ENCODE measurements at places on chromosomes 5 and 9. TPM values are rescaled to one million over a fixed set of nuclear protein-coding genes. Genes with fewer than 3 reads are reported as not detected.

- DNase-seq, result no peak
These were observed 771.2 kb upstream of the DMAC1 start for GRCh38 chr9:8570776-8571175.

- DNase-seq, result no peak
These were observed 30.6 kb downstream of the GCNT4 start for GRCh38 chr5:75021800-75022199.

DNA sequence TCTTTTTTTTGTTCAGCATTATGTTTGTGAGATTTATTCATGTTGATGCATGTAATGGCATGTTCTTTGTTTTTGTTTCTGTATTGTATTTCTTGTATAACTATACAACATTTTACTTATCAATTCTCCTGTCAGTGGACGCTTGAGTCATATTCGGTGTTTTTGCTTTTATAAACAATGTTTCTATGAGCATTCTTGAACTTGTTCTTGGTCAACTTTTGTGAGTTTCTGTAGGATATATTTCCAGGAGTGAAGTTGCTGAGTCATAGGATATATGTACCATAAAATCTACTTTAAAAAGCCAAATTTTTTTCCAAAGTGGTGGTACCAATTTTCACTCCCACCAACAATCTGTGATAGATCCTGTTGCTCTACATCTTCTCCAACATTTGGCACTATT lies 104.8 kb downstream of the VCAN start:
- DNase-seq, result peak; percentile 52

DNA sequence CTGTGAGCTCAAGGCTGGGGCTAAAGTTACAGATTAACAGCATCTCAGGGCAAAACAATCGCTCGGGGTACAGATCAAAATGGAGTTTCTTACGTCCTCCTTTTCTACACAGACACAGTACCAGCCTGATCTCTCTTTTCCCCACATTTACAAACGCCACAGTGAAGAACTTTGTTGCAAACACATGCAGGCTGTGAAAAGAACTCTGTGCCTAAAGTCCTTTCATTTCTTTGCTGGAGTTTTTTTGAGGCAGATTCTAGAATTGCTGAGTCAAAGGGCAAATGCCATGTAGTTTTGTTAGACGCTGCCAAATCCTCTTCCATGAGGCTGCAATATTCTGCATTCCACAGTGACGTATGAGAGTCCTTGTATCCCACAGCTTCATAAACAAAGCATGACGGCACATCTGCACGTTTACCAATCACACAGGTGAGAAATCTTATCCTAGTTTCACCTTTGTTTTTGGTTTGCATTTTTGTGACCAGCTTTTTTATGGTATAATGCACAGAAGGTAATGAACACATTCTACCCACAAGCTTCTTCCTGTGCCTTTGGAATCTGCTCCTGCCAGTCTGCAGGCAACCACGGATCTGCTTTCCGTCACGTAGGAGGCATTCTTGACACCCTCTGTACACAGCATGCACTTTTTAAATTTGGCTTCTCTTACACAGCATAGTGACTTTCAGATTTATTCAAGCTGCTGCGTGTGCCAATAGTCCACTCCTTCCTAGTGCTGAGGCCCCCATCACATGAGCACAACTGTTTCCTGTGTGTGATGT lies 44.6 kb upstream of the LPCAT1 start:
- peak; percentile 90 for DNase-seq

DNA sequence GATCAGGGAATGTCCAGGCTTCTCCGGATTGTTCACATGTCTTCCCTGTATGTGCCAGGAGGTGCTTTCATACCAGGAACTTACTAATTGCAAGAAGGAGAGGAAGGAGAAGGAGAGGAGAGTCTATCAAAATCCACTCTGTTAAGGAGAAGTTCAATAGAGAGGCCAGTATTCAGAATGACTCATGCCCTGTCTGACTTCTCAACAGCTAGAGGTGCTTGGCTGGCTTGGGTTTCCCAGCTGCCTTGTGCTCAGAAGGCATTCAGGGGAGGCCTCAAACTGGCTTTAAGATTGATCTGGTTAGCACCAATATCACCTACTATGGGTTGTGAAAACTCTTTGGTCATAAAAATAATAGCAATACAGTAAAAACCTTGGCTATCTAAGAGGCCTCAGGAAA lies 167.9 kb upstream of the GLRA1 start:
- no peak for DNase-seq

DNA sequence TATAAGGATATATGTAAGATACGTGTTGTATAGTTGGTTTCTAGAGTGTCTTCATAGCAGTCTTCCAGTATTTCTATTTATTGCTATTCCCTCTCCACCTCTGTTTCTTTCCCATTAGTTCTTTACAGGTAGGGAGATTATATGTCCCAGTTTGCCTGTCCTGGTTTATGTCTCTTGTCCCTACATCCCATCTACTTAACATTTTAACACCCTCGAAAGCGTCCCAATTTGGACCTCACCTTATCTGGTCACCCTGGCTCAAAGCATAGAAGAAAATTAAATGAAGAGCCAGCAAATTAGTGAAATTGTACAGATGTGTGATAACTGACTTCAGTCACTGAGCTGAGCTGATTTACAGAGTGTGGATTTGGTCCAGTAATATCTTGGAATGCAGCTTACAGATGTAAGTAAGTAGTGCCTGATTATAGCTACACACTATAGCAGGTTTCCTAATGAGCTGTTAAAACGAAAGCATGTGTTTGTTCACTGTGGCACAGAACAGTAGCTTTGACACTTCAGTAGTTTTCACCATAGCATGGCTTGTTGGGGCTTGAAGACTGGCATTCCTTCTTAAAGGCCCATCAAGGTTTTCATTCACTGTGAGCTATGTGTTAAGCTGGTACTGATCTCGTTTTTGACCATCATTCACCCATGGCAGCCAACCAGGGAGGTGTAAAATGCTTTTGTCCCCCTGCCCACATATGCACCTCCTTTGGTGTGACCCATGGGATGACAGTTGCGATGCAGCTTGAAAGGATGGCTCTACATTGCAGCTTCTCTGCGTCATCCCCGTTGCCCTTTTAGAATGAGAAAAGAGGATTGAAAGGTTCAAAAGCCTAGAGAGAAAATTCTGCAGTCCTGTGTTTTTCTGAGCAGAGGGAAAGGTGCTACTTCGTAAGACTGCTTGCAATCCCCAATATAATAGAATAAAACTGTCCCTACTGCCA lies 192.1 kb upstream of the DMRT1 start:
- no peak for DNase-seq

DNA sequence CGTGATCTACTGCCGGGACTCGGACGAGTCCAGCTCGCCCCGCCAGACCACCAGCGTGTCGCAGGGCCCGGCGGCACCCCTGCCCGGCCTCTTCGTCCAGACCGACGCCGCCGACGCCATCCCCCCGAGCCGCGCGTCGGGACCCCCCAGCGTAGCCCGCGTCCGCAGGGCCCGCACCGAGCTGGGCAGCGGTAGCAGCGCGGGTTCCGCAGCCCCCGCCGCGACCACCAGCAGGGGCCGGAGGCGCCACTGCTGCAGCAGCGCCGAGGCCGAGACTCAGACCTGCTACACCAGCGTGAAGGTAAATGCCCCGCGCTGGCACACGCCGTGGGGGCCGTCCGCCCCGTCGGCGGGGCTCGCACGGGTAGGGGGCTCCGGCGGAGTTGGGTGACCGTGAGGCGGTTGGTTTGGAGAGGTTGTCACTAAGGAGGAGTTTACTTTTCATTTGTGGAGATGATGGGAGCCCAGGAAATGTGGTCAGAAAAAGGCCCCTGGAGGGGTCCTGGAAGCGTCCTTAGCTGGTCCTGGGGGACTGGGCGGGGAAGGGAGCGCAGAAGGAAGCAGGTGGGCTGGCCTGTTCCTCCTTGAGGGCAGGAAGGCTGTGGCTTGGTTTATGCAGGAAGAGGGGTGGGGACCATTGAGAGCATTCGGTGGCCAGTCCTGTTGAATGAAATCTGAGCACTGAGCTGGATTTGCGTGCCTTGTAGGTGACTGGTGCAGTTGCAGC lies 647 bp downstream of the PDE8B start:
- DNase-seq, result no peak

DNA sequence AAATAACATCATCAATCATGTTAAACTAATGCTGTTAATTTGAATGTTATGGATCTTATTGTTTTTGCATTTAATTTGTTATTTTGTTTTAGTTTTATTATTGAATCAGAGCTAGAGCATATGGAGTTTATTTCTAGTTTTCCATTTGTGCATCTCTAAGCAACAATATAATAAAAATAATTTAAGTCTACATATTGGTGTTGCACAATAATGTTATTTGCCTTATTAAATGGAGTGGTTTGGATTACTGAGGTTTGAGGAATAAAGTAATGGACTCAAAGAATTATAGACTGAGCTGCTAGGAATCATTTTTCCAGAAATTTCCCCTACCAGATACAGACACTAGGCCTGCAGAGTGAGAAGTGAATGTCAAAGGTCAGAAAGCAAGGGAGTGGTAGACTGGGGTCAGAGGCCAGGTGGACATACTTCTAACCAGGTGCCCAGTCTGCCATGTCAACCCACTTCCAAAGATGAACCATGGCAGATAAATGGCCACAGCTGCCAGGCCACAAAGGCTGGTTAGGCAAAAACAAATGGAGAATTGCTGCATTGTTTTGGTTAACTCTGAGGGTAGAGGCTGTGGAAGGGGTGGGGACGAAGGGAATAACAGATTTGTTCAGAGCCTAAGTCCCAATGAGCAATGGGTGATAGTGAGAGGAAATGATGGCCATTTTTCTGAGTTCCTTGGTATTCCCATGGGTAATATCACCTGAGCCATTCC lies 113.1 kb downstream of the FBXL7 start:
- no peak for DNase-seq

DNA sequence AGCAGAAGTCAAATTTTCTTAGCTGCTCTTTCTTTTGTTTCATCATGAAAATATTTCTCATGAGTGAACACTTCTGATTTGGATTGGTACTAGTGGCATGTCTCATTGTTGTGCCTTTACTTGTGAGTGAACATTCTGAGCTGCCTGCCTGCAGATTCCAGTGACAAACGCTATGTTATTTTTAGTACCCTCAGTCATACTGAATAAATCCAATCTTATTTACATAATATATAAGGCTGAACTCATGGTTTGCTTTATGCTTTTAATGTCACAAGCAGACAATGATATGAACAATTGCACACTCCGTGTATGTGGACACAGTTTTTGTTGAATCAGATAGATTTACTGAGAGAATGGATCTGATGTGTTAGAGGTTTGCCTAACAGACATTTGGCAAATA lies 67.8 kb downstream of the ACTBL2 start:
- DNase-seq, result peak; percentile 22

- peak; percentile 78 for DNase-seq
These were observed 33.4 kb upstream of the ADAMTS2 start for GRCh38 chr5:179378441-179379271.

GRCh38 chr9:111176511-111176910 lies 138.2 kb upstream of the LPAR1 start:
- no peak for DNase-seq

GRCh38 chr9:13279284-13280141 lies at the start of gene MPDZ:
MPDZ (minus strand) TSS chr9:13279692; CDS start chr9:13250315, 29,377 bp downstream.
- DNase-seq, result peak; percentile 66

- DNase-seq, result peak; percentile 28
These were observed 17.9 kb downstream of the HMMR start for GRCh38 chr5:163478126-163478981.

DNA sequence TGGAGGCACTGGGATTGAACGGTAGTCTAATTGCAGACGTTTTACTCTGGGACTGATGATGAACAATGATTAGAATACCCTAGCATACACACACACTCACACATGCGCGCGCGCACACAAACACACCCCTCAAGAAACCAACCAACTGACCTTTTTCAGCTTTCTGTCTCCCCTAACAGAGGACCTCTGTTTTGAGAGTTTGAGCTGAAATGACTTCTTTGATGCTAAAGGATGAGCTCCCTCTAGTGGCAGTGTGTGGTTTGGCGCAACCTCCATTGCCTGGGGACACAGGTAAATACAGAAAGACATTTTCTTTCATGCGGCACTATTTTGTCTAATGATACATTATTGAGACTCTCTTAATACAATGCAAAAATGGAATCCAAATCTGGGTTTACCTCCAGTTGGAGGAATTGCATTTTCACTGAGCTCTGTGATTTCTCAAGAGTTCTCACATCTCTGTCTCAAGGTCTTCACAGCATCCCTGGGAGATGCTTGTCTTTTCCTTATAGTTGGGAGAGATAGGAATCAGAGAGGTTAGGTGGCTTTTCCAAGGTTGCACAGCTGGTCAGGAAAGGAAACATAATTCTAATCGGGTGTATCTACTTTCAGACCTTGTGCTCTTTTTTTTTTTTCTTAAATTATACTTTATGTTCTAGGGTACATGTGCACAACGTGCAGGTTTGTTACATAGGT lies 187.5 kb downstream of the TMEM38B start:
- DNase-seq, result peak; percentile 53

- peak; percentile 57 for DNase-seq
These were observed 50.2 kb upstream of the RNF38 start for GRCh38 chr9:36450110-36450732.

DNA sequence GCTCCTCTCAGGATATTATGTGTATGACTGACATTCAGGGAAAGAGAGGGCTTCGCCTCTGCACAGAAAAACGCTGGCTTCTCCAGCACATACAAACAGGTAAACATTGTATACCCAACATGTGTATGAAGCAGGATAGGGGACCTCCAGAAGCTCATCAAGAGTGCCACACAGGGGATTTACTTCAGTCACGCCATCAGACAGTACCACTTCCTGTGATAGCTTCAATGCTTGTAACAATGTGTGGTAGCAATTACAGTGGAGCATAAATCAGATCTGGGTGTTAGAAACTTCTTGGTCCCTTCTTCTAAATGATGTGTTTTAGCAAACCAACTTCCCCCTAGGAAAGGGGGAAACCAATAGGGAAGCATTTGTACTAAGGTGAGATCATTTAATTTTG lies 160.8 kb downstream of the TSSK1B start:
- no peak for DNase-seq

DNA sequence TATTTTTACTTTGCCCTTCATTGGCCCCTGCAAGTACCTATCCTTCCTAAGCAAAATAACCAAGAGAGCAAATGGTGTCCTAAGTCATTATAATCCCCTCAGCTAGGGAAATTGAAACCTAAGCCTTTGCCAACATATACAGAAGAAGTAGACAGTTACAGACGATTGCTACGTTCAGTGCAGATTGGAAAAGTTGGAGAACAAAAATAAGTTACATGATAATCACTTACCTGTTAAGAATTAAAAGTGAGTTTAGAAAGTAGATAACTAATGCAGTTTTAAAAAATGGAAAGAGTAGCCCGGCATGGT lies 244.8 kb downstream of the MPDZ start:
- DNase-seq, result no peak

- no peak for DNase-seq
These were observed 1.1 kb upstream of the CXXC5 start for GRCh38 chr5:139646912-139647505.

GRCh38 chr9:130023144-130023787 lies 19.7 kb downstream of the FNBP1 start:
- DNase-seq, result no peak

DNA sequence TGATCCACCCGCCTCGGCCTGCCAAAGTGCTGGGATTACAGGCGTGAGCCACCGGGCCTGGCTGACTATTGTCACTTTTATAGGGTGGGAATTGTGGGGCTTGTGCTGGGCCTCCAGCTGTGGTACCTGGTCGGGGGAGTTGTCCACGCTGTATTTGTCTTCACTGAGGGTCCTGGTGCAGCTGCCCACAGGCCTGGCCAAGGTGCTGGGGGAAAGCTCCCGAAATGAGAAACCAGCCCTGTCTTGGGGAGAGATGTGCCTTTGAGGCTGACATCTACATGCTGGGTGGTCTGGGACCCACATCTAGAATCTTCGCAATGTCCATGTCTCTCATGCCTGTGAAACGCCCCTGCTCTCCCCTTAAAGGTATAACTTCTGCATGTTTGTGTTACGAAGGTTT lies 2.6 kb downstream of the EXOC3 start:
- no peak for DNase-seq

PCDHGA5 gene
- 2.0 TPM for total RNA-seq

CCDC171 gene
- total RNA-seq, result 2.5 TPM

ARSI gene
- 15.2 TPM for total RNA-seq

SLIT3 gene
- 0.18 TPM for total RNA-seq

LMNB1 gene
- total RNA-seq, result 53.6 TPM

GMCL2 gene
- not detected for total RNA-seq
